NT2/D1 (cell line): ENCODE measurements at places on chromosomes 5 and 9.

GRCh38 chr5:113164021-113164420 lies 187.4 kb downstream of the DCP2 start:
- no peak for DNase-seq

- DNase-seq = no peak
These were observed 424.5 kb downstream of the DMAC1 start for GRCh38 chr9:7375013-7375511.

- DNase-seq = no peak
These were observed 148.2 kb upstream of the LRRTM2 start for GRCh38 chr5:139023286-139023685.

- DNase-seq = no peak
These were observed 10.7 kb downstream of the PBX3 start for GRCh38 chr9:125757834-125758233.

DNA sequence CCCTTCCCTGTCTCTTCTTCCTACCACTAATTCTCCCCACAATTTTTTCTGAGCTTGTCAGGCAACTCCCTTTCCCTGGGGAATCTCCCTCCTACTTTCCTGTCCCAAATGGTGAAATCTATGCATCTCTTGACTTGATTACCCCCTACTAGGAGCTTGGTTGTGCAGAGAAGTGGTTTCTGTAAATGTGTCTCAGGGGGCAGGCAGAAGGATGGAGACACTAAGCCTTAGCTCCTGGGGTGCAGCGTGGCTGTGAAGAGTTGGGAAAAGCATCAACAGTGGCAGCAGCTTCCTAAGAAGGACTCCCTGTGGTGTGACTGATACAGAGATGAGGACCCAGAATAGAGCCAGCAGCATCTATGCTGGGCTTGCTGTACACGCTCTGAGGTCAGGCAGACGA lies 62.3 kb downstream of the NRG2 start:
- DNase-seq = no peak

GRCh38 chr5:156677963-156678362 lies 172.1 kb upstream of the PPP1R2B start:
- no peak for DNase-seq

DNA sequence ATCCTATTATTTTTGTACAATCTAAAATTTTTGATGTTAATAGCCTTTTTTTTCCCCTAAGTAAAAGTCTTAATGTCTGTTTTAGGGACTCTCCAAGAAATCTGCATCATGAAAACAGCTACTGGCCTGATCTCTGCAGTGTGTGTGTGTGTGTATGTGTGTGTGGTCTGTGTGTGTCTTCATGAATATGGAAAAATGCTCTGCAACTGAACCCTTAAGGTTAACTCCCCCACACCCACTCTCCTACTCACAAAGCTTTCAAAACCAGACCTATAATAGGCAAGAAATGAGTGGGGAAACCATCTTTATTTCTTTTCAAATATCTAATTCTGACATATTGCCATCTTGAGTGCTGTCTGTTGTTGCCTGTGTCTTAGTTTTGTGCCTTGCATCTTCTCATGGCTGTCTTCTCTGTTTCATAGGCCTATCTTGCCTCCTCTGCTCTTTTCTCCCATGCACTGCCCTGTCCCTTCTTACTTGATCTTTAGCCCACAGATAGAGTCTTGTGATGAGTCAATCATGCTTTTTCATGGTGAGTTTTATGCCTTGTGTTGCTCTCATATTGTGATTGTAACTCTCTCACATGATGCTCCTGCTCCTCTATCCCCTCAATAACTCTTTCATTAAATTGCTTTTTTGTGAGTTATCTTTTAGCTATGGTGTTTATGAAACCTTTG lies 68.3 kb downstream of the CHSY3 start:
- DNase-seq = no peak

GRCh38 chr5:64807520-64807919 lies 38.8 kb downstream of the CWC27 start:
- no peak for DNase-seq

DNA sequence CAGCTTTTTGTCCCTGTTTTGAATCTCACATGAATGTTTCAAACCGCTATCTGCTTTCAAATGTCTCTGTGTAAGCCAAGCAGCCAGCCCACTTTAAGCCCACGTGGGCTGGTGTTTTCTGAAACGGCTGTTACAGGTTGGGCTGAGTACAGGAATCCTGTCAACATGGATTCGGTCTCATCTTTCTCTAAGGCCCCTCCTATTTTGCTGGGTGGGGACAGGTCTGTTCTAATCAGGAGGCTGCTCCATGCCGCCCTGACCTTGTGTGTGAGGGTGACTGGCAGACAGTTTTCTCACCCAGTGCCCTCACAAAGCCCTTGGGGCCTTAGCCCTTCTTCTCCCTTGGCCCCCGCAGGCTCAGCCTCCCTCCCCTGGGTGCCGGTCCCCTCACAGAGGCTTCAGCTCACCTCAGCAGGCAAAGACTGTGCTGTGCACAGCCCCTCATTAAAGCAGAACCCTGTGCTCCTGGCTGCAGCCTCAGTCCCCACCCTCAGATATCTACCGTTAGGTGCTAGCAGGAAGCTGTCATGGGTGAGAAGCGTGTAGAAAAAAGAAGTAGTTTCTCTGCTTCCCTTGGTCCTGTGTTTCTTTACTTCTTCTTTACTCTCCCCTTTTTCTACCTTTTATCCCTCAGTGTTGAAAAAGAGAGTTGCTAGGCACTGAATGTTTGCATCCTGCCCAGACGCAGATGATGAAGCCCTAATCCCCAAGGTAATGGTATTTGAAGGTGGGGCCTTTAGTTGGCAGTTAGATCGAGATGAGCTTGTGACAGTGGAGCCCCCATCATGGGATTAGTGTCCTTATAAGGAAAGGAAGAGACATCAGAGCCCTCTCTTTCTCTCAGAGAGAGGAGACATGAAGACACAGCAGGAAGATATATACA lies 205.7 kb downstream of the ADAMTS12 start:
- no peak for DNase-seq

DNA sequence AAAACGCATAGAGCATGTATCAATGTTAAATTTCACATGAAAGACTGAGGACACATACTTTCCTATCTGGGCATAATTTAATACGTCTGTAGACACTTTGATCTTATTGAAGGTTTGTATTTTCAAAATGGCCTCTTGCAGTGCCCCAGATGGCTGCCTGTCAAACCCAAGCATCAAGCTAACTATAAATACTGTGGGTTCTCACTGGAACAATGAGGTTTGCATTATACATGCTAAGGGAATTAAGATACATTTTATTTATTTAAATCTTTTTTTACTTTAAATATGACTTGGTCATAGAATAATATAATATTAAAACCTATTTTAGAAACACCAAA lies 702.9 kb upstream of the GRAMD2B start:
- no peak for DNase-seq

DNA sequence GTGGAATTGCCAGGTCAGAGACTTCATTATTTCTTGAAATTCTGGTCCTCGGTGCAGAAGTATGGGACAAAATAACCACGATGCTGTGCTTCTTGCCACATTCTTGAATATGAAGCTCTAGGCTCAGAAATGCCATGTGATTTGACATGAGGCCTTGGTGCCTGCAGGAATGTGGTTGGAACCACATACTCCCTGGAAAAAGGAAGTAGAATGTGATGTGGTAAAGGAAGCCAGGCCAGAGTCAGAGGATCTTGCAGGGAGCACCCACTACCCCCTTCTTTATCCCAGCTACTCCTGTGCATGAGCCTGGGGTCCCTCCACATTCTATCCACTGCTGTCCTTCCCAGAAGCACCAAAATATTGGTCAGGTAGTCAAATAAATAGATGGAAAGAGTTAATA lies 80.9 kb downstream of the FOXD1 start:
- no peak for DNase-seq

DNA sequence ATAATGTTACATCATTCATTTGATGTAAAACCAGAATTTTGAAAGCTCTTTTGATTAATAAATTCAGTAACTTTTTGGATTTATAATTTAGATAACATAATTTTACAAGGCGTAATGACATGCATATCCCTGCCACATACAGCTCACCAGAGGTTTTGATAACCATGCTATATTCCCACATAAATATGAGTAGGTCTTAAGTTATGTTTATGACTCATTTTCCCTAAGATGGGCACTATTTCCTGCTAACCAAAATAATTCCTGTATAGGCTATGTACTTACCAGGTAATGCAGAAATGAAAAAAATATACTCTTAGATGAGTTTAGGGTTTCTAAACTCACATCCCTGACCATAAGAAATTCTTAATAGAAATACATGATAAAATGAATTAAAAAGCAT lies 93.9 kb upstream of the EDIL3 start:
- DNase-seq = no peak

- DNase-seq = no peak
These were observed 68.1 kb downstream of the GALNT10 start for GRCh38 chr5:154258531-154259217.

GRCh38 chr9:136831002-136831719 lies 11.1 kb upstream of the AJM1 start:
- DNase-seq = no peak

GRCh38 chr5:16548115-16548514 lies 68.7 kb downstream of the RETREG1 start:
- DNase-seq = no peak

DNA sequence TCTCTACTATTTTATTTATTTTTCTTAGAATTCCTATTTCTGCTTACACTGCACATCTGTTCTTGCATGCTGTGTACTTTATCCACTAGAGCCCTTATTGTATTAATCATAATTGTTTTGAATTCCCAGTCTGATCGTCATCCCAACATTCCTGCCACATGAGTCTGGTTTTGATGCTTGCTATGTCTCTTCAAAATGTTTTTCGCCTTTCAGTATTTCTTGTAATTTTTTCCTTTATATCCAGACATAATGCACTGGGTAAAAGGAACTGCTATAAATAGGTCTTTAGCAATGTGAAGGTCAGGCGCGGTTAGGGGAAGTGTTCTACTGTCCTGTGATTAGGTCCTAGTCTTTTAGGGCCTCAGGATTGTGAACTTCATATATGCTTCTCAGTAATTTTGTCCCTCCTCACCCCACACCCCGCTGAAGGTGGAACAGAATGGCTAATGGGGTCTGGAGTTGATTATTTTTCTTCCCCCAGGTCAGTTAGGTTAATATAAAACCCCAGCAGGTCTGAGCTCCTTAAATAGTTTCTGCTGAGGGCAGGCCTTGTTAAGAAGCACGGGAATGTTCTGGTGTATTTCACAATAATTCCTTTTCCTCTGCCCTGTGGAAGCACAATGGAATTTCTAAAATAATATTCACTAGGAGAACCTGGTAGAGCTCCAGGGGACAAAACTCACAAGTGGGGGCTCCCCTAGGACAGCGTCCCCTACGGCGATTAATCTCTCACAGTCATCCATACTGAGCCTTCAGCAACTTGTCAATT lies 146.6 kb upstream of the TUT7 start:
- no peak for DNase-seq

- DNase-seq = no peak
These were observed 28.1 kb downstream of the FRMPD1 start for GRCh38 chr9:37678789-37679273.

GRCh38 chr9:19255821-19256220 lies 25.3 kb downstream of the DENND4C start:
- DNase-seq = no peak
